ENCODE measurements at places on chromosomes 12 and 14. TPM values are rescaled to one million over a fixed set of nuclear protein-coding genes. Genes with fewer than 3 reads are reported as not detected.

OLR1 gene
- total RNA-seq = not detected

NGB gene
- 1.7 TPM for total RNA-seq

TMEM116 gene
- total RNA-seq = 11.5 TPM

TCL1B gene
- total RNA-seq = not detected

USP44 gene
- total RNA-seq = 0.49 TPM

DBX2 gene
- not detected for total RNA-seq

PPP4R4 gene
- total RNA-seq = 6.1 TPM

GYS2 gene
- 0.98 TPM for total RNA-seq

EPS8 gene
- 104 TPM for total RNA-seq

DNA sequence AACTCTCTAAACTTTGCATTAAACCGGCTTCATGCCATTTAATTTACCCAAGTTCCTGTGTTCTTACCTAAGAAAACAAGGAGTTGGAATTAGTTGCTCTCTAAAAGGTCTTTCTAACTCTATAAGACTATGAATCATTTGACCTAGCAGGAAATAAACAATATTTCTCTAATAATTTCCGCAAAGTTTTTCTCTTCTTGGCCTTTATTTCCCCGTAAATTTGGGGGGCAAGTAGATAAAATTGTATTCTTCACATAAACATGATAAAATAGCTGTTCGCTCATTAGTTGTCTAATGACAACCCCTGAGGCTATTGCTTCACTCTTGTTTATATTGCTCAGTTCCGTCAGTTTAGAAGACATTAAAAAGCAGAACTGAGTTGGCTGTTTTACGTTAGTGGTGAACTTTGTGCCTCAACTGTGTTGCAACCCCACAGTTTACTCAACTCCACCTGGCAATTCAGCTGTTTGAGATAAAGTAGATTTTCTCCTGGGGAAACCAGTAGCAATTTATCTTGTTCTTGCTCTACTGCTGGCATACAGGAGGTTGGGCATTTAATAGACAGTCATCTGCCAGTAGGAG lies 74.7 kb downstream of the BTG1 start:
- H3K36me3 ChIP-seq = no peaks in the 10 kb centered on the region
- no peak for DNase-seq
- no peaks in the 10 kb centered on the region for H3K27me3 ChIP-seq
- no peak overlapping the region for H3K4me3 ChIP-seq
- peaks cover 11% of the 10 kb centered on the region for H3K4me1 ChIP-seq

GRCh38 chr14:89674936-89675335 lies 257.9 kb upstream of the FOXN3 start:
- H3K27me3 ChIP-seq = no peaks in the 10 kb centered on the region
- H3K27ac ChIP-seq = no peak overlapping the region
- H3K36me3 ChIP-seq = no peaks in the 10 kb centered on the region
- DNase-seq = no peak
- no peak overlapping the region for H3K4me3 ChIP-seq
- H3K4me1 ChIP-seq = no peaks in the 10 kb centered on the region

DNA sequence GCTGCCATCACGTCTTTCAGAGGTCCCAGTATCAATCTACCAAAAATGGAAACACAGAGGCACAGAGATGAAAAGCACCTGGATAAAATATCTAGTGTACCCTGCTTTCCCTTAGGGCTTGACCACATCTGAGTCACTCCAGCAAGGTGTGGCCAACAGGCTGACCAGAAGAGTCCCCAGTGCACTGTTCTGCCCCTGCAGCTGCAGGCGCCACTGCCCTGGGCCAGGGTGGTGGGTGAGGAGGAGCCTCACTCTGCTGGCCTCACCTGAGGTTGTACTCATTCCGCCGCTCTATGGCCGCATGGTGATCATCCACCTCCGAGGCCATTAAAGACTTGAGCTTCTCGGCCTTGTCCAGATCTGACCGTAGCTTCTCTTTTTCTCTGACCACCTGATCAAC lies 60.4 kb downstream of the NIN start:
- H3K4me3 ChIP-seq = no peak overlapping the region
- no peak for DNase-seq
- no peaks in the 10 kb centered on the region for H3K27me3 ChIP-seq
- H3K4me1 ChIP-seq = peaks cover 11% of the 10 kb centered on the region

- no peaks in the 10 kb centered on the region for H3K36me3 ChIP-seq
- no peaks in the 10 kb centered on the region for H3K27me3 ChIP-seq
- H3K4me1 ChIP-seq = peaks cover 10% of the 10 kb centered on the region
- no peak overlapping the region for H3K4me3 ChIP-seq
These were observed 448.8 kb upstream of the CCDC196 start for GRCh38 chr14:66037361-66037760.

DNA sequence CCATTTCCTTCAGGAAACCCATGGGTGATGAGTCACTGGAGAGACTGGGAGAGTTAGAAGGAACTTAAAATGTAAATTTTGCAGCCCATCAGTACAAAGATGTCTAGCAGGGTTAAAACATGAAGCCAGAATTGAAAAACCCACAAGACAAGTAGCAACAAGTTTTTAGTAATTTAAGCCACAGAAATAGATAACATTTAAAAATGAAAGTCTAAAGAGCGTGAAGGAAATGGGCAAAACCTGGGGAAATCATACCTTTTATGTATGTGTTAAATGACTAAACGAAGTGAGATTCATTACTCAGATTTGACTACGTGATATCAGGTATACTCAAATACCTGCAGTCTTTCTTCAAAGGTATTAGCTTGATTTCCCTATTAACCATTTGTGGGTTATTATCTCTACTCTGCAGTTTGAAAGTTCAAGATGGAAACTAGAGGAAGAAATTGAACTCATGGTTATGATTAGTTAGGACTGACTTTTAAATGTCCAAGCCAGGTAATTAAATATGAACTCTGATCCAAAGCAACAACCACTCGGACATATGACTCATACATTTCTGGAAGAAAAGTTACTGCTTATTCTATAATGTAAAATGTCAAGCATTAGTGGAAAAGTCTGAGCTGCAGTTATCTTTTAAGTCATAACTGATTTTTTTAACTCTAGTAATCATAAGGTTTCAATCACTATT lies 84.1 kb downstream of the ITPR2 start:
- H3K4me3 ChIP-seq = no peak overlapping the region
- DNase-seq = no peak
- no peak overlapping the region for H3K27ac ChIP-seq
- peaks cover 36% of the 10 kb centered on the region for H3K4me1 ChIP-seq
- H3K27me3 ChIP-seq = no peaks in the 10 kb centered on the region

GRCh38 chr12:120592121-120593049 lies 11.2 kb upstream of the POP5 start:
- H3K27me3 ChIP-seq = no peaks in the 10 kb centered on the region
- no peaks in the 10 kb centered on the region for H3K36me3 ChIP-seq
- no peak overlapping the region for H3K4me3 ChIP-seq
- no peak overlapping the region for H3K27ac ChIP-seq

- H3K4me3 ChIP-seq = no peak overlapping the region
- no peaks in the 10 kb centered on the region for H3K4me1 ChIP-seq
- H3K27me3 ChIP-seq = no peaks in the 10 kb centered on the region
- H3K27ac ChIP-seq = no peak overlapping the region
- H3K36me3 ChIP-seq = no peaks in the 10 kb centered on the region
These were observed 7.1 kb downstream of the RNASE7 start for GRCh38 chr14:21049271-21049673.

DNA sequence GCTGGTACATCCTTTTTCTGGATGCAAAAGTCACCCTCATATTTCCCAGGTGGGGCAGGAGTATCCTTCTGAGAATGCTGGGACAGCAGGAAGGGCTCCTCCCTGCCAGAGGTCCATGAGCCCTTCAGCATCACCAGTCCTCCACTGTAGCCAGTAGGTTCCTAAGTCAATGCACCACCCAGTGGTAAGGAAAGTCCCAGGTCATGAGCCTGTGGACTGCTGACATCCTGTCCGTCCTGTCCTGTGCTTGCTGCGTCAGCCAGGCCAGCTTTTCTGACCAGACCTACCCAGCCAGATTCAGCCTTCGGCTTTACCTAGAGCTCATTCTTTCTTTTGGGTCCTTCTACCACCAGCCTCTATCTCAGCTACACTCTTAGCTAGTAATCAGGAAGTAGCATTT lies 23.0 kb upstream of the ACTN1 start:
- peaks cover 19% of the 10 kb centered on the region for H3K4me1 ChIP-seq
- DNase-seq = no peak
- H3K27ac ChIP-seq = no peak overlapping the region
- H3K4me3 ChIP-seq = no peak overlapping the region
- no peaks in the 10 kb centered on the region for H3K27me3 ChIP-seq

DNA sequence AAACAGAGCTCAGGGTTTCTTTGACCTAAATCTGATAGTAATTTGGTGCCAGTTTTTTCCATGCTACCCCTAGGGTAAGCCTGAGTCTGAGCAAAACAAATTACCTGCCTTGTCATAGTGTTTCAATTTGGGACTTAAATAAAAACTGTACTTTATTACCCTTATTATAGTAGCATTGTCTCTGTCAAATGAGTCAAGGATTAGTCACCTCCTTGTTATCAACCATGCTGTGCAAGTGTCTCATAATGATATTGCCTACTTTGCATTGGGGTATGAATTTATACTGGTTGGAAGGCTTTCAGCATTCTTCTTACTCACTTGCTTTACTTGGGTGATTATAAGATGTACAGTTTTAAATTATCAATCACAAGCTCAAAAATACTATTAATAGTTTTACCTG lies 380.0 kb downstream of the LRFN5 start:
- DNase-seq = no peak
- H3K36me3 ChIP-seq = no peaks in the 10 kb centered on the region
- no peaks in the 10 kb centered on the region for H3K27me3 ChIP-seq

- no peaks in the 10 kb centered on the region for H3K27me3 ChIP-seq
- no peaks in the 10 kb centered on the region for H3K4me1 ChIP-seq
- no peak for DNase-seq
- no peak overlapping the region for H3K4me3 ChIP-seq
- no peaks in the 10 kb centered on the region for H3K36me3 ChIP-seq
These were observed 34.0 kb downstream of the EMP1 start for GRCh38 chr12:13230500-13230899.

- no peaks in the 10 kb centered on the region for H3K27me3 ChIP-seq
- H3K4me1 ChIP-seq = no peaks in the 10 kb centered on the region
- H3K27ac ChIP-seq = no peak overlapping the region
- no peak overlapping the region for H3K4me3 ChIP-seq
These were observed 15.8 kb upstream of the SLC16A7 start for GRCh38 chr12:59580050-59580449.

DNA sequence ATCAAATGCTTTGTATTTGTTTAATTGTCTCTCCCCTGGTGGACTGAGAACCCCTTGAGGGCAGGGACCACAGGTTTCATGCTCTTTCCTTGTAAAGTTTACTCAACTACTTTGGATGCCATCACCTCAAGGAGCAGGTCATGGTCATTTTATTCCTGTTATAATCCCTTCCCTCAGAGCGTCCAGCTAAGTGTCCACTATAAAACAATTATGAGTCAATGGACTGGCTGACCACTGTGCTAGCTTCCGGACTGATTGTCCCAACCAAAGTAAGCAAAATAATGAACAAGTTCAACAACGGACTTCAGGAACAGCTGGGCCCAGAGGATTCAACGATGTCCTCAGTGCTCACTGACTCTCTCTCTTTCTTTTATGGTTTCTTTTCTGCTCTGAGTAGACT lies 18.2 kb downstream of the AK7 start:
- H3K27ac ChIP-seq = no peak overlapping the region
- no peaks in the 10 kb centered on the region for H3K36me3 ChIP-seq
- H3K27me3 ChIP-seq = no peaks in the 10 kb centered on the region
- no peaks in the 10 kb centered on the region for H3K4me1 ChIP-seq
- no peak overlapping the region for H3K4me3 ChIP-seq

DNA sequence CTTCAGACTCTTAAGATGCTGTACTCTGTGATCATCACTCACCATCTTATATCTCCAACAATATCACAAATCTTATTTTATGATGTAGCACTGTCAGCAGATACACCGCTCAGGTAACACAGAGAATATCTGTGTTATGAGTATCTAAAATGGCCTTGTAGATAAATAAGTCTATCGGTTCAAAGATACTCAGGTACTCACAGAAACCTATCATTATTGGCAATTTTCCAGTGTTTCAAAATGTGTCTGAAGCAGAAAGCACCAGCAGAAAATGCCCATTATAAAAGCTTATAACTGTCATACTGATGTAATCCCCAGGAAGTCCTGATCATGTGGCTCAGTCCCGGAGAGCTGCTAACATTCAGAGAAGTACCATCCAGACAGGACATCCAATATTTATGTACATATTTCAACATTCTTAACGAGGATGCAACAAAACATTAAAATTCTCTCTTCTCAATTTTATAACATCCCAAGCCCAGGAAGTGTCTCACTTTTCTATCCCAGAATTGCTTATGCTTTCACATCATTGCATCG lies 190.7 kb upstream of the LMNTD1 start:
- H3K4me1 ChIP-seq = no peaks in the 10 kb centered on the region
- H3K27me3 ChIP-seq = no peaks in the 10 kb centered on the region
- H3K4me3 ChIP-seq = no peak overlapping the region
- DNase-seq = no peak
- H3K36me3 ChIP-seq = no peaks in the 10 kb centered on the region

- H3K27ac ChIP-seq = peak overlapping the region; percentile 50
- H3K4me3 ChIP-seq = no peak overlapping the region
- H3K4me1 ChIP-seq = peaks cover 12% of the 10 kb centered on the region
- H3K36me3 ChIP-seq = no peaks in the 10 kb centered on the region
These were observed 98.0 kb upstream of the PLEKHG7 start for GRCh38 chr12:92604786-92605185.

GRCh38 chr14:101961011-101961721 lies 3.2 kb upstream of the DYNC1H1 start:
- no peak for DNase-seq
- no peaks in the 10 kb centered on the region for H3K36me3 ChIP-seq
- no peak overlapping the region for H3K4me3 ChIP-seq
- no peak overlapping the region for H3K27ac ChIP-seq
- H3K27me3 ChIP-seq = no peaks in the 10 kb centered on the region

DNA sequence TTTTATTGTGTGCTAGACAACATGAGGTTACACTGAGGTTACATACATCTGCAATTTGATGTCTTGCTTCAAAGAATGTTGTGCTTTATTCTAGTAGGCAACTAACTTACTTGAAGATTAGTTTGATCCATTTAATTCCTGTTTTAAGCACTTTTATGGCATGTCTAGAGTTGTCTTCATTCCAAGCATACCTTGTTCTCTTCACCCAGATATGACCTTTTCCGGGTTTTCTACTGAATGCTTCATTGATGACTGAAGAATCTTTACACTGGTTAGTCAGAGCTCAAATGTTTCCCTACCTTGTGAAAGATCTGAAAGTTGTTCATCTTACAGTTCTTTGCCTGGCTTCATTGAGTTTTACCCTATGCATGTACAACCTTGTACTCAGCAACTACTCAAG lies 274.0 kb upstream of the KITLG start:
- no peaks in the 10 kb centered on the region for H3K4me1 ChIP-seq
- H3K27me3 ChIP-seq = no peaks in the 10 kb centered on the region
- no peak overlapping the region for H3K27ac ChIP-seq

DNA sequence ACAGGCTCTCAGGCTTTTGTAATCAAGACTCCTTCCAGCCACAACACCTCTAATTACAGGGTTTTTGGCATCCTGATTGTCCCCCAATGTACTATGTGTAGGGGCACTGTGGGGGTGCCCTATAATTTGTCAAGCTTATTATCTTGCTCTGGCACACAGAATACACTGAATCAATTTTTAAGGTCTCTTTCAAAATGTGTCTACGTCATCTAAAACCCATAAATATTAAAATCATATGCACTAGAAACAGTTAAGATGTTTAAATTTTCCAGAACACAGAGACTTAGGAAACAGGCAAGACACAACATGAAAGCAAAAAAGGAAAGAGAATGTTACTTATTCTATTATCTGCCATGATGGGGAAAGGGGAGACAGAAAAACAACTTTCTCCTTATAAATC lies 665.7 kb downstream of the NRXN3 start:
- H3K27me3 ChIP-seq = no peaks in the 10 kb centered on the region
- no peak overlapping the region for H3K4me3 ChIP-seq
- no peak overlapping the region for H3K27ac ChIP-seq

- no peak for DNase-seq
- H3K4me1 ChIP-seq = no peaks in the 10 kb centered on the region
- no peak overlapping the region for H3K27ac ChIP-seq
- no peaks in the 10 kb centered on the region for H3K36me3 ChIP-seq
These were observed 32.5 kb downstream of the PSMC1 start for GRCh38 chr14:90288651-90289355.

All from vagina (tissue), 2 donors.